T-helper 17 cell (primary cell): ENCODE measurements at places on chromosomes 13 and 19.
A peak's percentile ranks its signal among the peaks of the same experiment; 100 is the strongest.

GRCh38 chr13:55062662-55063061, 2034.0 kb downstream of the OLFM4 start:
- no peak for DNase-seq

GRCh38 chr19:57319869-57320179, 448 bp upstream of the ZNF543 start:
- DNase-seq = no peak

GRCh38 chr13:114194853-114195252, 15.8 kb downstream of the CFAP97D2 start:
- no peak for DNase-seq

DNA sequence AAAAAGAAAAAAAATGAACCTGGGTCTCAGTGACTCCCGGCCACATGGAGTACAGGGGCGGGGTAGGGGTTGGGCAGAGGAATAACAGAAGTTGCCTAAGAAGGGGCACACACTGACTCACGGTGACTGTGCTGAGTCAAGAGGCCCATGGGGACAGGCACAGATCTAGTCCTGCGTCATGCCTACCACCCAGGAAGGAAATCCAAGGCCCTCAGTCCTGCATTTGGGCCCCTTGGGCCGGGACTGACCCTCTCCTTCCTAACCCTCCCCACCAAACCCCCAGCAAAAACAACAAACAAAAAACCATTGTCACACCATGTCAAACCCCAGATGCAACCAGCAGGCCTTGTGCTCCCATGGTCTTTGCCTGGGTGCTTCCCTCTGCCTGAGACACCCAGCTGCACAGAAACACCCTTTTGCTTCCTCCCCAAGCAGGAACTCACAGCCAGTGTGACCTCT, 9.6 kb upstream of the NOTCH3 start:
- DNase-seq = no peak

- no peak for DNase-seq
These were observed 60.2 kb upstream of the RFC3 start for GRCh38 chr13:33757713-33758112.

- no peak for DNase-seq
These were observed 98.4 kb downstream of the ENOX1 start for GRCh38 chr13:43688227-43688907.

GRCh38 chr13:39968646-39969475, 313.4 kb downstream of the COG6 start:
- DNase-seq = no peak

GRCh38 chr13:91648012-91648411, 249.6 kb downstream of the GPC5 start:
- no peak for DNase-seq

- DNase-seq = no peak
These were observed 17.6 kb downstream of the RANBP3 start for GRCh38 chr19:5960005-5961001.

DNA sequence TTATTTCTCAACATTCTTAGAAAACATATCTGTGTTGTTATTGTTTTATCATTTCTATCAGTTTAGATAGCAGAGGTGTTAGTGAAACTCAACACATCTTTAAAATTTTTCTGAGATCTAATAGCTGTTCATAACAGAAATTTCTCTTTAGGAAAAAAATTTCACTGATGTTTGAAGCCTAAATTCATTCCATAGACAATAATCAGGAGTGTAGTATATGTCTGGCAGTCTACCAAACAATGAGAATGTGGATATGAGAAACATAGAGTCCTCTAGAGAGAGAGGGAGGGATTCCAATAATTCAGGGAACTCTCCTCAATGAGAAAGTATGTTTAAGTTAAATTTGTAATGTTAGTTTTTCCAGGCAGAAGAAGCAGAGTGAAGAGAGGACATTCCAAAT, 118.2 kb upstream of the EDNRB start:
- DNase-seq = no peak

- DNase-seq = no peak
These were observed 50.9 kb downstream of the PEPD start for GRCh38 chr19:33470686-33471085.

DNA sequence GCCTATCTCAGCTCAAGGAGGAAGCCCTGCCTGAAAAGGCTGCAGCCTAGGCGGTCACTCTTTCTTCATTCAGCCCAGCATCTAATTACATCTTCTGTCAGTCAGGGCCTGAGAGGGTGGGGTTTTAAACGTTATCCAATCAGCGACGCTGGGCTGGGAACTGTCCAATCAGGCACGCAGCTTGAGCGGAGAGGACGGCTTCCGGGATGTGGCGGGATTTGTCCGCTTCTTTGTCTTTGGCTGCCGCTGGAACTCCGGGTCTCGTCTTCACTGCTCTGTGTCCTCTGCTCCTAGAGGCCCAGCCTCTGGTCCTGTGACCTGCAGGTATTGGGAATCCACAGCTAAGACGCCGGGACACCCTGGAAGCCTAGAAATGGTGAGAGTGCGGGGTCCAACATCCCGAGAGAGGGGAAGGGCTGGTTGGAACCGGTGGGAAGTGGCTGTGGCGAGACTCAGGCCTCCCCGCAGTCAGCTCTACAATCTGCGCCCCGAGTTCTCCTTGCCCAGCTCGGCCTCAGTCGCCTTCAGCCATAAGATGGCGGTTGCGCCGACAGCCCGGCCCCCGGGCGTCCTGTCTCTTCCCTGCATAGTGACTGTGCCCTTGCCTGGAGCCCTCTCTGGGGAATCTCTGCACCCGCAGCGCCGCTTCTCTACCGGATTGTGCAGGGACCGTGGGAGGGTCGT, at the start of gene ZNF738:
ZNF738 (plus strand) TSS at position 233 of the 684 bp plus-strand sequence; CDS start at position 374, 141 bp downstream.
- peak; percentile 73 for DNase-seq

- no peak for DNase-seq
These were observed 192.3 kb downstream of the MZT1 start for GRCh38 chr13:72534951-72535640.

- DNase-seq = no peak
These were observed 294.9 kb downstream of the NDFIP2 start for GRCh38 chr13:79775830-79776229.

GRCh38 chr19:43941209-43941608, 6.1 kb upstream of the ZNF45 start:
- DNase-seq = no peak

- no peak for DNase-seq
These were observed 8.8 kb downstream of the KLK8 start for GRCh38 chr19:50992666-50993035.

GRCh38 chr13:80469105-80469852, 128.4 kb upstream of the SPRY2 start:
- DNase-seq = no peak

DNA sequence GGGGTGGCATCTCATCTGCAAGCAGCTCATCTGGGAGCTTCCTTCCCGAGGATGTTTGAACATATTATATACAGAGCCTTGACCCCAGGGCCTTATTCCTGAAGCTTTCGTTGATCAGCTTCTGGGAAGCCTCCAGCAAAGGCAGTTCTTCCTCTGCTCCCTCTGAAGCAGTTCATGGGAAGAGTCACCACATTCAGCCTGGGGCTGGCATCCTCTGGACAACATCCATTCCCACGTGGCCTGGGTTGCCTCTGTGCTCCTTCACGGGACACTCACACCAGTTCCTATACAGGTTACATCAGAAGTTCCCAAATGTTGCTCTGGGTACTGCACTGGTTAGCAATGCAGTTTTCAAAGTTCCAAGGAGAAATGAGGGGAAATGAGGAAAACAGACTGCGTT, 29.6 kb downstream of the COL4A2 start:
- no peak for DNase-seq

DNA sequence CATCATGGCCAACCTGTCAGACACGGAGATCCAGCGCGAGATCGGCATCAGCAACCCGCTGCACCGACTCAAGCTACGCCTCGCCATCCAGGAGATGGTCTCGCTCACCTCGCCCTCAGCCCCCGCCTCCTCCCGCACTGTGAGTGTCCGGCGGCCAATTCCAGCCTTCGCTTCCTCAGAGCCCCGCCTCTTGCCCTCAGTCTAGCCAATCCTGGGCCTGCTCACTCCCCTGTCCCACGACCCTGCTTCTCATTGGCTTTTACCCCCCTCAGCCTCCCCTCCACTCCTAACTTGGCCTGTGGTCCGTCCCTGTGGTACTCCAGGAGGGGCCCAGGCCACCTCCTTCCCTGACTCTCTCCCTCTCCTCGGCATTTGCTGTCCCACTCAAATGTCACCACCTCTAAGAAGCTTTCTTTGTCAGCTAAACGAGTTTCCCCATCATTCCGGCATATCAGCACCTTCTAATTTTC, 12.3 kb downstream of the HRC start:
- DNase-seq = no peak

- no peak for DNase-seq
These were observed 9.0 kb downstream of the NFIX start for GRCh38 chr19:13004273-13004672.

GRCh38 chr13:50779443-50780200, 63.9 kb downstream of the DLEU7 start:
- no peak for DNase-seq

GRCh38 chr19:13870873-13871272, 6.1 kb upstream of the NANOS3 start:
- DNase-seq = no peak

DNA sequence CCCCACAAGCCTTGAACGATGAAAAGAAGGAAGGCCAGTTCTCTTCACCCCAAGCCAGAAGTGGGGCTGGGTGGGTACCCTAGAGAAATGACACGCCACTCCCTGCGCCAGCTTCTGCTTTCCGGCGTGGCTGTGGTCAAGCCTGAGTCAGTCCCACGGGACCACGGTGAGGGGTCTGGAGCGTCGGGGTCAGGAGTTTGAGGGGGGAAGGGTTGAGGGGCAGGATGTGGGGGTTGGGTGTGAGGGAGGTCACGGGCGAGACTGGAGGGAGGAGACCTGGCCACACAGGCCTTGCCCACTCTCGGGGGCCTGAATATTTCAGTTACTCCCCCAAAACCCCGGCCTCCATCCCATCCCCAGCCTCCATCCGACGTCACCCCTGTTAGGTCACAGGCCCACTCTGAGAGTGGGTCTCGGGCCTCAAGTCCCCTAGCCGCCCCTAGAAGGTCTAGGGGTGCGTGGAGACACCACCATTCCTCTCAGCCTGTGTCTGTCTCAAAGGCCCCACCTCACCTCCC, 500 bp upstream of the IFI30 start:
- DNase-seq = no peak

DNA sequence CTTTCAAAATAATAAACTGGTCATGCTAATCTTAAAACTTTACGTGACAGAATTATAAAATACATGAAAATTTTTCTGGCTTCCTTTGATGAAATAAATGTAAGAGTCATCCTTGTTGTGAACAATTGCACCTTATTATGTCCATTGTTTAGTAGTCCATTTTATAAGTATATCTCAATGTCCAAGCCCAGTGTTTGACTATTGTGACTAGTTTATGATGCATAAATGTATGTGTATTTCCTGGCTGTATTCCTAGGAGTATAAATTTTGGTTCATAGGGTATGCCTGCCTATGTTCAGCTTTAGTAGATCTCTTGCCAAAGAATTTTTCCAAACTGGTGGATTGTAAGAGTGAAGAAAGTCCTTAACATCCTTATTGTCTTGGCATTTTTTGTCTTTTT, 2895.5 kb upstream of the PCDH20 start:
- DNase-seq = no peak

- no peak for DNase-seq
These were observed 57.1 kb downstream of the SIPA1L3 start for GRCh38 chr19:37964109-37964508.

GRCh38 chr19:30999726-31000125, 349.5 kb downstream of the TSHZ3 start:
- no peak for DNase-seq
